ENCODE measurements at places on chromosomes 12 and 14. TPM values are rescaled to one million over a fixed set of nuclear protein-coding genes. Genes with fewer than 3 reads are reported as not detected.

DNA sequence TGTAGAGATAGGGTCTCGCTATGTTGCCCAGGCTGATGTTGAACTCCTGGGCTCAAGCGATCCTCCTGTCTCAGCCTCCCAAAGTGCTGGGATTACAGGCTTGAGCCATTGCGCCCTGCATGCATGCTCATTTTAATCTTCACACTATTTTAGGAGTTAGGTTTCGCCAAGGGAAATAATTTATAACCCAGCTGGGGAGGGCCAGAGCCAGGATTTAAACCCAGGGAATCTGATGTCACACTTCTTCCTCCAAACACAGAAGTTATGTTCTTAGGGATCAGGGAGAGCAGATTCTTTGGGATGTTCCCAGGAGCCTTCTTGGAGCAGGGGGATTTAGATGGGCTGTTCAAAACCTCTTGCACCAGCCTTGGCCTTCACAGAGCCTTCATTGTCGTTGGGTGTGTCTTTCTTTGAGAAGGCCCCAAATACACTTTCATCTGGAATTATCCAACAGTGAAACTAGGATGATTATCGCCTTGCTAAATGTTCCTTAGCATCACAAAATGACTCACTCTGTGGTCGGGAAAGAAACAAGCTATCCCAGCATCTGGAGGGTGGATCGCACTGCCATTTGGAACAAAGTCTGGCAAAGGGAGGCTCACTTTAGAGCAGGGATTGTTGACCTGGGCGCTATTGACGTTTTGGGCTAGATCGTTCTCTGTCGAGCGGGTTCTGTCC lies 8.2 kb upstream of the PPP1CC start:
- no peak for DNase-seq

DNA sequence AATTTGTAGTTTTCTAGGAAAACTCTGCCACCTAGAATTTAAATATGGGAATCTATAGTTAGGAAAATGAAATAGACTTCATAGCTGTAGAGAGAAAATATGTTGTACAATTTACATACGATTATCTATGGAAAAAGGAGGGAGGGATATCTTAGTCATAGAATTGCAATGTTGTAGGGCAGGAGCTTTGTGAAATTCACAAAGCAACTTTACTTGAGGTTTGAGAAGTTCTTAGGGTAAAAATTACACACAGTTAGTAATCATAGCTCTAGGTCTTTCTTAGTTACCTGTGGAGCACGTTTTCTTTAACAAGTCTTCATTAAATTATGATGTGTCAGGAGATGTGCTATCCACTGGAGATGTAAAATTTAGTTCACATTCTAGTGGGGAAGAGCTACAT lies 61.4 kb upstream of the DBX2 start:
- DNase-seq: no peak

DNA sequence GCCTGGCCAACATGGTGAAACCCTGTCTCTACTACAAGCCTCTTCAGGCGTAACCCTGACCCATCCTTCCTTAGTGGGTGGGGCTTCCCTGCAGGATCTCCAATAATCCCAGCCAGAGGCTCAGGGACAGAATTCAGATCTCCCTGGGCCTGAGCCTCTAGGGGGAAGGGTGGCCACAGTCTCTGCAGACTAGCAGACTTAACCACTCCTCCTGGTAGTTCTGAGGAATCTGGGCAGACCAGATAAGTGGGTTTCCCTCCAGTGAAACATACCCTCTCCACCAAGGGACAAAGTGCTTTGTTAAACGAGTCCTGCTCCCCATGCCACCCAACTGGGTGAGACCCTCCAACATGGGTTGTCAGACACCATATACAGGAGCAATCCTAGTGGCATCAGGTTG lies 36.6 kb upstream of the TRIM9 start:
- no peak for DNase-seq

GRCh38 chr12:120710031-120710804 lies at the start of gene UNC119B:
UNC119B (plus strand) TSS chr12:120710458; CDS start chr12:120710475, 17 bp downstream.
- no peak for DNase-seq

GRCh38 chr14:31568671-31569070 lies 7.5 kb downstream of the NUBPL start:
- DNase-seq: no peak

DNA sequence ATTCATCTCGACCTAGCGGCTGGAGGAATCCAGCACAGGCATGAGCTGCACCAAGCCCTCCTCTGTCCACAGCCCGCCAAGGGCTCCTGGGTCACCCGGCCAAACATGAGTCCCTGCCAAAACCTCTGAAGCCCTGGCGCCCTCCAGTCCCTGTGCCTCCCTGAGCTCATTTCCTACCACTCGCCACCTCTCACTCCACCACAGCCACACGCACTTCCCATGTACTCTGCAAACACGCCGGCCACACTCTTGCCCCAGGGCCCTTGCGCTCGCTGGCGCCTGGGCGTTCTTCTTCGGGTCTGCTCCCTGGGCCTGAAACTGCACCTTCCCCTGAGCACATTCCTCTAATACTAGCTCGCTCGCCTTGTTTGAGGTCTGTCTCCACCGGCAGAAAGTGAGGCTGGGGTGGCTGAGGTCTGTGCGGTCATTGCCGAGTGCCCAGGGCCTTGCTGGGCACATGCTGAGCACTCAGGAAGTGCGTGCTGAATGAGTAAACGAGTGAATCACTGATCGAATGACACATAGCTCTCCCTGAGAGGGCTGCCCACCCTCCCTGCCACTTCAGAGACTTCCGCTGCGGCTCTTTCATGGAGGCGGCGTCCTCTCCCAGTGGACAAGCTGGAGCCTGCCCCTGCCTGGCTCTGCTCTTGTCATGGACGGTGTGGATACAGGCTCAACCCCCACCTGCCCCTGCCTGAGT lies 33.7 kb upstream of the DLK1 start:
- DNase-seq: no peak

DNA sequence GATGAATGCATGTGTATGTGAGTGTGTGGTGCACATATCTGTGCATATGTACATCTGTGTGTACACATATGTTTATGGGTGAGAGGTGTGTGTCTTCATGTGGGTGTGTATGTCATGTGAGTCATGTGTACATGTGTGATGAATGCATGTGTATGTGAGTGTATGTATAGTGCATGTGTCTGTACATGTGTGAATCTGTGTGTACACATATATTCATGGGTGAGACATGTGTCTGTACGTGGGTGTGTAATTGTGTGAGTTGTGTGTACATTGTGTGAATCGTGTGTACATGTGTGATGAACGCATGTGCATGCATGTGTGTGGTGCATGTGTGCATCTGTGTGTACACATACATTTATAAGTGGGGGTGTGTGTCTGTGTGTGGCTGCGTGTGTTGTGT lies 146.9 kb upstream of the TMEM132C start:
- DNase-seq: no peak

GRCh38 chr12:15545334-15545733 lies 223.0 kb downstream of the PTPRO start:
- no peak for DNase-seq

GRCh38 chr12:124148481-124149273 lies 146.2 kb upstream of the RFLNA start:
- no peak for DNase-seq

DNA sequence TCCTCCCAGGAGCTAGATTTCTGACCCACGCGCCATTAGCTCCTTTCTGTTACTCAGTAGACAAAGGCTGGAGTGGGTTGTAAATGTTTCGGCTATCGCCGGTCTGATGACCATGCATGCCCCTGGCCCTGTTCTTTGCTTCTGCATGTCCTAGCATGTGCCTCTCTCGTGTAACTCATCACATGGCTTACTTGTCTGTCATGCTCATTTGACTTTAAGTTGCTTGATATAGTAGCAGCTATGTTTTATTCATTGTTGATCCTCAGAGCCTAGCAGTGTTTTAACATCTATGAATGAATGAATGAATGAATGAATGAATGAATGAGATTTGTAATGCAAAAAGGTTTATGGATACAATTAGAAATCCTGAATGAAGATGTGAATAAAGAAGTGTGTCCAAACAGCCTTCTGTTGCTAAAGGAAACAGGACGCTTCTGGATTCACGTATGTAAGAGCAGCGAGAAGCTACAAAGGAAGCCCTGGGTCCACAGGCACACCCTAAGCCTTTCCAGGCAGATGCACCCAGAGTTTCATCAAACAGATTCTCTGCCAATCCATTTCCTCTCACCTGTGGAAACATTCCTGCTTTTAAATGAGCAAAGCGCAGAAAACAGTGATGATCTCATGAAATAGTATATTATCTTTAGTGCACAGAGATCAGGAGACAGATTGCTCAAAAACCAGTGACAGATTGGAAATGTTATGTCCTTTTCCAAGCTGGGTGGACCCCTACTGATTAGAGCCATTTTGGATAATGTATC lies 3.4 kb downstream of the GSG1 start:
- no peak for DNase-seq

- DNase-seq: no peak
These were observed 1.1 kb upstream of the ZFYVE1 start for GRCh38 chr14:73027984-73028383.

GRCh38 chr12:105330931-105331804 lies 677 bp downstream of the C12orf75 start:
- DNase-seq: no peak

DNA sequence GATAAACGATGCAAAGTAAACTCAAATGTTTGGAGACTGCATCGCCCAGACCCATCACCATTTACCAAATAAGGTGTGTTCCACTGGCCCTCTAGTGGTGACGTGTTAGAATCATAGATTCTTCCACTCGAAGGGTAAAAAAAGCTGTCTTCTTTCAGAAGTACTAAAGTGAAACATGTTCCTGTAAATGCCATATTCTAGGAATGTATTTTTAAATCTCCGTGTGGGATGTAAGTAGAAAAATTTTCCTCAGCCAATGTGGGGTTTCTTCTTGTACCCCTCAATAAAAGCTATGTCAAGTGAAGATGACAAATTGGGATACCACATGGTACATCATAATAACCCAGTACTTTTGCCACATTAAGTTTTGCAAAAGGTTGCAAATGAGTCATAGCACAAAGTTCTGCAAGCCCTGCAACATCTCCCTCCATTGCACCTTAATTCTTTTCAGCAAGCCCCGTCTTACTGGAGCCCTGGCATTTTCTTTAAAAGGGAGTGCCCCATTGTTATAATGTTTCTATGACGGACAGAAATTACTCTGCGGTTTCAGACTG lies 100.8 kb downstream of the CCER1 start:
- DNase-seq: no peak

DNA sequence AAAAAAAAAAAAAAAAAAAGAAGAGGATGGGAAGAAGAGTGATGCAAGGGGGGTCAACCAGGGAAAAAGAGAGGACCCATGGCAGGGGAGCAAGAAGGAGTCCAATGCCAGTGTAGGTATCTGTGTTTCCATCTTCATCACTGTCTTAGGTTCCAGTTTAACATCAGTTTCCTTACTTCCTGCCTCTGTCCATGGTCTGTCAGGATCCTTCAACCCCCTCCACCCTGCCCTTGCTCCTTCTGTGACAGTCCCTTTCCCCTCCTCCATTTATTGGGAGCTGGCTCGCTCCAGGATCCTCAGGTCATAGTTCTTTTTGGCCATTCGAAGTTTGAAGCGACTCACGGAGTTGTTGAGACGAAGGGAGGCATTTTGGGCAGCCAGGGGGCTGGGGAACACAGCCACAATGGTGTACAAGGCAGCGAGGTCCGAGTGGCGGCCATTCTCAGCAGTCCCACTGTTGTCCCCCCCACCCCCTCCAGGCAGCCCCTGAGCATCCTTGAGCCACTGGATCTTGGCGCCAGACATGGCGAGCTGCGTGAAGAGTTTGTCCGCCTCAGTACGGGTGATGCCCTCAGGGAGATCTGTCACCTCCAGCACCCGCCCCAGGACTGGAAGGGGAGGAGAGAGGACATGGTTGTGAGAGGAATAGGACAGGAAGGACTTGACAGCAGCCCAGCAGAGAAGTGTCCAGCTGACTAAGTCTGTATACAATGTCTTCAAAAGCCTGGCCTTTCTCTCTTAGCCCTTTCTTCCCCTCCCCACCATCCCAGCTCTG lies 3.7 kb upstream of the STAC3 start:
- no peak for DNase-seq

- no peak for DNase-seq
These were observed 326.1 kb downstream of the FSCB start for GRCh38 chr14:44180975-44181374.

DNA sequence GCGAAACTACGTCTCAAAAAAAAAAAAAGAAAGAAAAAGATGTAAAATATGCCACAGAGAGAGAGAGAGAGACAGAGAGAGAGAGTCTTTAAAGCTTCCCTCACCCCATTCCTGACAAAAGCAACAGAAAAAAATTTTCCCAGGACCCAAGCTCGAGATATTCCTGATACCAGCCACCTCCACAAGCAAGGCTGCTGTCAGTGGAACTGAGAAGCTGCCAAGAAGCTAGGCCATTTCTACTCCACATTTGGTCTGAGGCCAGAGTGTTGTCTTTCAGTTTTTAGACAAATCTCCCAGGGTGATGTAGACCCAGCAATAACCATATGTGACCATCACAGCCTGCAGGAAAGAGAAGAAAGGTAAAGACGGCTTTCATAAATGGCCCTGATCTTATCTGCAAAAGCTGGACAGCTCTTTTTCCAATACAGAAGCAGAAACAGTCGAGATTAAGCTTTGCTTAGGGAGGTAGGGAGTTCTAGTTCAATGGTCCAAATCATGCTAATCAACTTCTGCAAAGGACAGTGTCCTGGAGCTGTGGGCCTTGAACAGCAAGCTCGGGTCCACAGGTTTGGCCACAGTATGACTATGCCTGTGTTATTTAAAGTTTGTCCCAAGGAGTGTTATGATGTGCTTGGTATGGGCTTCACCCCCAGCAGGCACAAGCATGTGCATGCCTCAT lies 130.3 kb upstream of the NUDT4 start:
- DNase-seq: no peak

Gene TMTC2
- total RNA-seq: 95.3 TPM

Gene TAPBPL
- 11.1 TPM for total RNA-seq
